ENCODE measurements at places on chromosomes 2 and 18. TPM values are rescaled to one million over a fixed set of nuclear protein-coding genes. Genes with fewer than 3 reads are reported as not detected.

Gene LOXHD1
- not detected for total RNA-seq

DNA sequence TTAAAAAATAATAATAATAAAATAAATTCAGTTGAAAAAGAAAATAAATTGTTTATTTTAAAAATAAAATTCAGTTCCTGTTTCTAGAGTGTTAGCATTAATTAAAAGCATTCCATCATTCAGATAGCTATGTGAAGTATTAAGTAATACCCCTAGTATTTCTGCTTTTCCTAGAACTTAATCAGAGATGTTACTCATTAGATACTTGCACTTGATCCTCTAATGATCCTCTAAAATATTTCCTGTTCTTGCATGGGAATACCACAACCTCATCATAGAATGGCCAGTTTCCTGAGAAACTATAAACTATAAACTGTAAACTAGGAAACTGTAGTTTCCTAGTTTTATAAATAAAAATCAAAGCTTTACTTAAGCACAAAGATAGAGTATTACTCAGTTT lies 11.1 kb upstream of the CNNM3 start:
- peaks cover 24% of the 10 kb centered on the region for H3K36me3 ChIP-seq
- no peak overlapping the region for H3K27ac ChIP-seq
- no peak for DNase-seq
- H3K4me3 ChIP-seq = no peak overlapping the region
- H3K4me1 ChIP-seq = no peaks in the 10 kb centered on the region
- no peaks in the 10 kb centered on the region for H3K27me3 ChIP-seq

Gene EGR4
- not detected for total RNA-seq

Gene SRD5A2
- not detected for total RNA-seq

DNA sequence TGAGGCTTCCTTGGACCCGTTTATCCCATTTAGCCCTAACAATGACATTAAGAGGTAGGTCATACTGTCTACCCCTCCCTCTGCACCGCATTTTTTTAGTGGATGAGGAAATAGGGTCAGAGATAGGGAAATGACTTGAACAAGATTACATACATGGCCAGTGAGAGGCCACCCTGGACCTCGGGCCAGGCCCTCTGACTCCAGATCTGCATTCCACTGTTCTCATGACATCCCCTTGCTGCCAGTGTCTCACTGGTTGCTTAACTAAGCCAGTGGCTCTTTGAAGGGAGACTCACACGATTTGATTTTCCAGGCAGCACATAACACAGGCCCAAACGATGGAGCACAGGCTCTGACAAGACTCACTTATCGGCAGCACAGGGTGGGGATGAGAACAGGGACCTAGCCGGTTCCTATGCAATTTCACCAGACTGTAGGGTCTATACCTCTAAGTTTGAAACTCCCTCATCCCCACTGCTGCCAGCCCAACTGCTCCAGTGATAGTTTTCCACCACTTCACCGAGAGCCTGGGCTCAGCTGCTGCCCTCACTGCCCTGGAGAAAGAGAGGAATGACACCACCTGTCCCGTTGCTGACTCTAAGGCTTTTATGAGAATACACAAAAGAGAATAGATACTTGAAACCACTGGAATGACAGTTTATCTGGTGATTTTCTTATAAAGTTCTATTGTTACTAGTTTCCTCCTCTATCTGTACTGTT lies 82.5 kb downstream of the TMEM247 start:
- no peak overlapping the region for H3K4me3 ChIP-seq
- H3K27ac ChIP-seq = no peak overlapping the region
- peaks cover 4% of the 10 kb centered on the region for H3K4me1 ChIP-seq
- no peak for DNase-seq
- peaks cover 17% of the 10 kb centered on the region for H3K36me3 ChIP-seq

DNA sequence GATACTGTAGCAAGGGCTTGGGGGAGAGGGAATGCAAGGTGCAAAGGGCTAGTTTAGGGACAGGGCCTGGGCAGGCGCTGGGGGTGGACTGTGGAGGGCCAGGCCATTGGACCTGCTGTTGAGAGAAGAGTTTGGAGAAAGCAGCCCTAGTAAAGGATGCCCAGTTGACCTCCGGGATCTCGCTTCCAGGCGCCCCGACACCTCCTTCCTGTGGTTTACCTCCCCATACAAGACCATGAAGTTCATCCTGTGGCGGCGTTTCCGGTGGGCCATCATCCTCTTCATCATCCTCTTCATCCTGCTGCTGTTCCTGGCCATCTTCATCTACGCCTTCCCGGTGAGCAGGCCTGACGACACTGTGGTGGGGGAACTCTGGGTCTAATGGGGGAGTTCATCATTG lies 229.0 kb downstream of the DYSF start:
- no peak for DNase-seq
- H3K4me3 ChIP-seq = no peak overlapping the region
- no peaks in the 10 kb centered on the region for H3K4me1 ChIP-seq
- no peaks in the 10 kb centered on the region for H3K27me3 ChIP-seq
- peaks cover 5% of the 10 kb centered on the region for H3K36me3 ChIP-seq

- H3K27ac ChIP-seq = no peak overlapping the region
- no peaks in the 10 kb centered on the region for H3K36me3 ChIP-seq
- H3K4me1 ChIP-seq = peaks cover 30% of the 10 kb centered on the region
- H3K4me3 ChIP-seq = no peak overlapping the region
Observed at GRCh38 chr18:59514203-59514602, 155.1 kb upstream of the LMAN1 start.

- no peak for DNase-seq
- H3K36me3 ChIP-seq = no peaks in the 10 kb centered on the region
- no peak overlapping the region for H3K4me3 ChIP-seq
- no peaks in the 10 kb centered on the region for H3K27me3 ChIP-seq
- no peaks in the 10 kb centered on the region for H3K4me1 ChIP-seq
Observed at GRCh38 chr2:167861574-167862193, 385.7 kb downstream of the STK39 start.

Gene ACADL
- total RNA-seq = not detected

DNA sequence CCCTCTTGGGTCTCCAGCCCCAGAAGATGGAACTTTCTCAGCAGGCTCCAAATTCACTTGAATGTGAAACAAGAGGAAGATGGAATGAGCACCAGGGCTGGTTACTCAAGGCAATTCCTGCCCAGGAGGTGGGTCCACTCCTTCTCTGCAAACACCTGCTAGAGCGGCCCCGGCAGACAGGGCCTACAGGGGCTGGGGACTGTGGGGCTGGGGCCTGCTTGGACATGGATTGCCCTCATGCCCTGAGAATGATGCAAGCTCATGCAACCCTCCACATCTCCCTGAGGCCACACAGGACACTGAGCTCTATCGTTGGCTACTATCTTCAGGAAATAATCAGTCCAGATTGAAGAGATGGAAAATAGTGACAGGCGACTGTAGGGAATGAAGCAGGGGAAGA lies 39.1 kb downstream of the TFCP2L1 start:
- no peak for DNase-seq
- H3K4me3 ChIP-seq = no peak overlapping the region
- no peak overlapping the region for H3K27ac ChIP-seq
- H3K27me3 ChIP-seq = no peaks in the 10 kb centered on the region

GRCh38 chr18:58338961-58339592 lies 289.8 kb downstream of the ALPK2 start:
- peaks cover 79% of the 10 kb centered on the region for H3K36me3 ChIP-seq
- no peak overlapping the region for H3K4me3 ChIP-seq
- no peaks in the 10 kb centered on the region for H3K27me3 ChIP-seq
- no peak for DNase-seq

DNA sequence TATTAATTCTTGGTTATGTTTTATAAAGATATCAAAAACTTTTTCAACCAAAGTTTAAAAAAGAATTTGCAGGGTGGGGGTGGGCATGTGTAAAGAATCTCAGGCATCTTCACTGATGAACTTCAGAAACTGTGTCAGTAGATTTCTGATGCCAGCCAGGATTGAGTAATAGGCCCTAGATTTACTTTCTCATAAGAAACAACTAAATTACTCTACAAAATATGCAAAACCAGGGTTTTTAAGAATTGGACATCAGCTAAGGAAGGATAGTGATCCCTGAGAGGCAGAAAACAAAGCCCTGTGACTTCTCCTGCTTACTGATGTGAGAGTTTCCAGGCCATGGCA lies 11.9 kb upstream of the IL1R1 start:
- H3K27ac ChIP-seq = no peak overlapping the region
- DNase-seq = no peak
- H3K27me3 ChIP-seq = no peaks in the 10 kb centered on the region
- no peak overlapping the region for H3K4me3 ChIP-seq

Gene SERPINB7
- total RNA-seq = 8.5 TPM
